ENCODE measurements at places on chromosomes 6 and 20.
A peak's percentile ranks its signal among the peaks of the same experiment; 100 is the strongest.

DNA sequence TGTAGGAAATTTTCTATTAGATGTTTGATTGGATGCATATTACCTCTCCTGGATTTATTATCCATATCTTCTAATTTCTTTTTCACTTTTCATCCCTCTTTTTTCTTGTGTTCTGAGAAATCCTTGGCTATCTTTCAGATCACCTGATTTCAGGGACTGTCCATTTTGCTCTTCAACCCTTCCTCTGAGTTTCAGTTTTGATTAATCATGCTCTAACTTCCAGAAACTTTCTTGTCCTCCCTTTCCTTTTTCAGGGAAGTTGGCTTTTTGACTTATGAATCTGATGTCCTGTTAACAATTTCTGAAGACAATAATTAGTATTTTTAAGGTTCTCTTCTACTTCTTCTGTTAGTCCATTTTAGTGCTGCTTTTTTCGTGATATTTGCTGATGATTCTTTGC is 79.1 kb downstream of the FKBP5 start:
- no peak for DNase-seq

- peak; percentile 25 for DNase-seq
Measured at GRCh38 chr6:149961728-149962425, 1.9 kb upstream of the ULBP1 start.

GRCh38 chr6:138486249-138487101 is 12.8 kb downstream of the NHSL1 start:
- DNase-seq = peak; percentile 24

- no peak for DNase-seq
Measured at GRCh38 chr6:14373648-14374437, 256.3 kb downstream of the CD83 start.

DNA sequence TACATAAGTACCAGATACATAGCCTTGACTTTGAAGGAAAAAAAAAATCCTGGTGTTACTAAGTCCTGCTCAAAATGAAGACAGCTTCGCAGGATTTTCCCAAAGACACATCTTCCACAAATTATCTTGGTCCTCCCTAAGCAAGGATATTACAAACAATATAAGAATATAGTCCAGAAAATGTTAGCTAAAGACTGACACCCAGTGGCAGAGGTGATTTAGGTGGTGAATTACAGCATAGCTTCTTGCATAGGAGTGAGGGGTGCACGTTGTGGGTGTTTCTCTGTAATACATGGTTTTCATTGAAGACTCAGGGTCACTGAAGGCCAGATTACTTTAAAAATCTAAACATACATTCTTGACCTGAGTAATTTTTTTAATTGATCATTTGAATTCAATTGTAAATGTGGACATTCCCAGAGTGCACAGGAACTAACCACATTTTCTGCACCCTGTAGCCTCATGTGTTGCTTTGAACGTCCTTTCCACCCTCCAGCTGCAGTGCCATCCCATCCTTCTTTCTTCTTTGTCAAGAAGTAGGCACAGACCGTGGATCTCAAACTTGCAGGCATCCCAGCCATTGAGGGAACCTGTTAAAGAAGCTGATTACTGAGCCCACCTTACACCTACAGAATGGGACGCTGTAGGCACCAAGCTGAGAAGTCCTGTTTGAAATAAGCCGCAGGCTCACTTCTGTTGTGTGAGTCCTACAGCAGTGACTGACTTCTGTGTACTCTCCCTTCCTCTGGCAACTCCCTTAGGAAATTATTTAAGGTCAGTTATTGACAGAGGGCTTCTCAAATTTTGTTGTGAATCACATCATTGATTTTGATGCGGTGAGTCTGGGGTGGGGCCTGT is 102.6 kb downstream of the PERP start:
- peak; percentile 53 for DNase-seq

DNA sequence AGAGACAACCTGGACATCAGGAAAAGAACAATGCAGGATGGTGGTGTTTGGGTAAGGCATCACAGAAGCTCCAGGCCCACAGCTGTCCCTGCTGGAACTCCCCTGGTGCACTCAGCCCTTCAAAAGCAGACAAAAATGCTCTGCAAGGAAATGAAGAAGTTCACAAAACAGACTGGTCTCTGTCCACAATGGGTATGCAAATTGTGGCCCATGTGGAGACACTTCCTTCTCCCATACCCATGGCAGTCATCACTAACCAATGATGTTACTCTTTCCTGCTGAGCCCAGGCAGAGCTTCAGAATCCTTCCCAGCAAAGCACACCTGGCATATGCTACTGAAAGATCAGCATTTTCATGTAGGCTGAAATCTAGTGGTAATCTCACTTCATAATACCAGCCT is 42.6 kb upstream of the PXDC1 start:
- peak; percentile 74 for DNase-seq

- no peak for DNase-seq
Measured at GRCh38 chr20:33337119-33337518, 54.1 kb downstream of the BPIFB1 start.

DNA sequence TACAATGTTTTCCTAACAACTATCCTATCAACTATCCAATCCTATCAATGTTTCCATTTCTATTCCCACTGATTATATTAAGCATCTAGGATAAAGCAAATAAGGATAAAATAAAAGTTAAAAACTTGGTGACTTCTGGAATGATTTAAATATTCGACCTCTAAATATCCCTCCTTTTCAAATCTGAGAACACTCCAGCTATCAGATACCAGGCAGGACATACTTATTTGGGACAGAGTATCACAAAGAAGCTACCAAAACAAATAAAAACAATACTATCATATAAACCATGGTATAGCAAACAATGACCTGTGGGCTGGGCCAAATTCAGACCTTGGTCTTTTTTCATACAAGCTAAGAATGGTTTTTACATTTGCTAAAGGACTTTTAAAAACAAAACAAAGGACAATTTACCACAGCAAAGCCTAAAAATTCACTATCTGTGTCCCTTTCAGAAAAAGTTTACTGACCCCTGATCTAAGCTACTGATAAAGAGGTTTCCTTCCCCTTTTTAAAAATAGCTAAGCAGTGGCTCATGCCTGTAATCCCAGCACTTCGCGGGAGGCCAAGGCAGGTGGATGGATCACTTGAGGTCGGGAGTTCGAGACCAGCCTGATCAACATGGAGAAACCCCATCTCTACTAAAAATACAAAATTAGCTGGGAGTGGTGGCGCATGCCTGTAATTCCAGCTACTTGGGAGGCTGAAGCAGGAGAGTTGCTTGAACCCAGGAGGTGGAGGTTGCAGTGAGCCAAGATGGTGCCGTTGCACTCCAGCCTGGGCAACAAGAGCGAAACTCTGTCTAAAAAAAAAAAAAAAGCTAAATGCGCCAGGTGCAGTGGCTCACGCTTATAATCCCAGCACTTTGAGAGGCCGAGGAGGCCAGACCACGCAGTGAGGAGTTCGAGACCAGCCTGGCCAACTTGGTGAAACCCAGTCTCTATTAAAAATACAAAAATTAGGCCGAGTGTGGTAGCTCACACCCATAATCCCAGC is 6.0 kb downstream of the NUP153 start:
- DNase-seq = no peak

DNA sequence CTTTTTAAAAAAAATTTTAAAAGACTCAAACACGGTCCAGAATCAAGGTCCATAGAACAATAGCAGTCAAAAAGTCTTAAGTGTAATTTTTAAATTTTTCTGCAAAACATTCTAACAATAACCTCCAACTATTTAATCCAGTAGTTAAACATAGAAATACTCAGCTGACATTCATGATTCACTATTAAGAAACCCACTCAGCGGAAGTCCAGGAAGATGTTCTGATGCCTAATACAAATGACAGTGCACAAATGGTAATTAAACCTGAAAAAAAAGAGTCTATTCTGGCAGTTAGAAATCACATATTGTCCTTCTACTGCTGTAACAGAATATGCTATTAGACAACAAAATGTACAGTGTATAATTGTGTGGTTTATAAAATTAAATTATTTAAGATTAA is 128.2 kb upstream of the BMP5 start:
- DNase-seq = no peak

GRCh38 chr6:31125162-31125561 is 4.9 kb upstream of the CDSN start:
- no peak for DNase-seq

DNA sequence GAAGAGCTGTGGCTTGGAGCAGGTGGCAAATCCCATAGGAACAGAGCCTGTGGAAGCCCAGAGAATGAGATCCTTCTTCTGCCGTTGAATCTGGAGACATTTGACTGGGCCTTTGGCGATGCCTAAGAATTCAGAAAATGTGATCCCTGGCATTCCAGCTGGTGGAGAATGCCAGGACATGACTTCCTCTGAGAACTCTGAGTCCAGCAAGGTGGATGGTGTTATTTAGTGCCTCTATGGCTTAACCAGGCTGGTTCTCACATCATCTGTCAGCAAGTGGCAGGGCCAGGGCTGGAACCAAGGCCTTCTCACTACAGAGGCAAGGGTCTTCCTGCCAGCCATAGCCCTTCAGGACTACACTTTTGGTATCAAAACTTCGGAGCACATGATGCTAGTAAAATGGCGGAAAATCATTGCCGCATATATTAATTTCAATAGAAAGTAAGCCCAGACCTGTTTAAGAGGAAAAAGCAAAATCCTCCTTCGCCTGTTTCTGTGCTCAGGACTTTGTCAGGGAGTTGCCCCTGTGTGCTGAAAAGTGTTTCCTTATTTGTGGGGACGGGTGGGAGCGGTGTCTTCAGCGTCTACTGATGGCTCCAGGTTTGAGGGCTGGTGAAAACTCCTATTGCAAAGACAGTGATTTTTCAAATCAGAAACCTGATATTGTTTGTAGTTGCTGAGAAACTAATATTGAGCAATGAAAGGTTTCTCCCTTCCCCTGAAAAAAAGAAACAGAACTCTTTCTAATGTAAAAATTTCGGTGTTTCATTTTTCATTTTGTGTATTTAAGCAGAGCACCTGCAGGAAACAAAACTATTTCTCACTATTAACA is 23.9 kb downstream of the DUSP22 start:
- peak; percentile 86 for DNase-seq

- no peak for DNase-seq
Measured at GRCh38 chr6:82461536-82461935, 97.9 kb downstream of the TPBG start.

DNA sequence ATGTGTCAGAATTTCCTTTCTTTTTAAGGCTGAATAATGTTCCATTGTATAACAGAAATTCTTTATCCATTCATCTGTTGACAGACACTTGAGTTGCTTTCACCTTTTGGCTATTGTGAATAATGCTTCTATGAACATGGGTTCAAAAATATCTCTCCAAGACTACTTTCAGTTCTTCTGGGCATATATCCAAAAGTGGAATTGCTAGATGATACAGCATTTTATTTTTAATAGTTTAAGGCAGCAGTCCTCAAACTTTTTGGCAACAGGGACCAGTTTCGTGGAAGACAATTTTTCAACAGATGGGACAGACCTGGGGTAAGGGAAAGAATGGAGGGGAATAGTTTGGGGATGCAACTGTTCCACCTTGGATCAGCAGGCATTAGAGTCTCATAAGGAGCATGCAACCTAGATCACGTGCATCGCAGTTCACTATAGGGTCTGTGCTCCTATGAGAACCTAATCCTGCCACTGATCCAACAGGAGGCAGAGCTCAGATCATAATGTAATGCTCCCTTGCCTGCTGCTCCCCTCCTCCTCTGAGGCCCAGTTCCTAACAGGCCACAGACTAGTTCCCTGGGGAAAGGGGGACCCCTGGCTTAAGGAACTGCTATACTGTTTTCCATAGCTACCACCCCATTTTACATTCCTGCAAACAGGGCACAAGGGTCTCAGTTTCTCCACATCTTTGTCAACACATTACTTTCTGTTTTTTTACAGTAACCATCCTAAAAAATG is 239.9 kb upstream of the RNF217 start:
- DNase-seq = no peak

- DNase-seq = no peak
Measured at GRCh38 chr6:90028995-90029635, 134.8 kb downstream of the GJA10 start.

DNA sequence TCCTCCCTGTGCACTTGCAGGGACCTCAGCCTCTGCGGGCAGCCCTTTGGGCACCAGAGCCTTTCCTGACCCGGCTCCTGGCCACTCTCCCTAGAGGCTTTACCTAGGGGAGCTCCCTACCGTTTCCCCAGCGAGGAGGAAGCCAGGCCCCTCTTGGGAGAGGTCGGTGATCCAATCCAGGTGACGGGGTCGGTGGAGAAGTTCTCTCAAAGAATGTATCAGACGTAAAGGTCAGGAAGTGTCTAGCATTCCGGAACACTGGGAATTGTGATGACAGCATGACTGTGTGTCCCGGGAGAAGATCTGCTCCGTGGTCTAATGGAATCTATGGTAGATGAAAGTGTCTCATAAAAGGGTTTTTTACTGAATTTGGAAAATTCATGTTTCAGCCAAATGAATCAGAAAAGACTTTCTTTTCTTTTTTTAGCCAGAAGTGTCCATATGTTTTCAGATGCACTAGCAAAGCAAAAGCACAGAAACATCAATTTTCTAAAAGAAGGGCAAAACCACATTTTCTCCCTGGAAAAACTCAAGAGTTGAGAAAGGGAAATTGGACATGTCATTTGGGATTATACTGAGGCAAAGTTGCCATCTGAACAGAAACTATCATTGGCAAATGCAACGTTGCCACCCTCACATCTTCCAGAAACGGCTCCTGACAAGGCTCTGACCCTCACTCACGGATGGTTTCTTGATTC is 289.4 kb downstream of the THBS2 start:
- DNase-seq = no peak

GRCh38 chr6:162343936-162344645 is 383.5 kb downstream of the PRKN start:
- no peak for DNase-seq

DNA sequence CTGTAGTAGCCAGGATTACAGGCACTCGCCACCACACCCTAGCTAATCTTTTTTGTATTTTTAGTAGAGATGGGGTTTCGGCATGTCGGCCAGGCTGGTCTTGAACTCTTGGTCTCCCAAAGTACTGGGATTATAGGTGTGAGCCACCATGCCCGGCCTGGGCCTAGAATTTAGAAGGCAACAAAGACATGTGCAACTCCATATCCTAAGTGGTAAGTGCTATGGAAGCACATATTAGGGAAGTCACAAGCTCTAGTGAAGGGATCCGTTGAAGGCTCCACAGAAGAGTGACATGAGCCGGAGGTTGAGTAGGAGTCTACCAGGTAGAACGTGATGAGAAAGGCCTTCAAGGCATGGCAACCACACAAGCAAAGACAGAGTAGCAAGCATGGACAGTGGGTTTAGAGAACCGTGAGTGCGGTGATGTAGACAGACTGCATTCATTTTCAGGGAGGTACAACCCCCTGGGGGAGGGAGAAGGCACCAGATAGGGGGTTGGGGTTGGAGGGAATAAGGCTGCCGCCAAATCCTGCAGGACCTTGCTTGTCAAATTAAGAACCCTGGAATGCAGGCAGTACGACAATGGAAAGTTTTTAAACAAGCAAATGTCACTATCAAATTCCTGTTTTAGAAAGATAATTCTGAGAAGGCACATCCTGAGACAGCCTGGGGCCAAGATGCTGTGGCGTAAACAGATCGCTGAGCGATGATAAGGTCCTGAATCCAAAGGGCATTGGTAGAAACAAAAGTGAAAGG is 50.2 kb downstream of the ARHGAP18 start:
- DNase-seq = no peak
